Posterior vena cava (tissue), 2 donors: ENCODE measurements at places on chromosomes 13 and 19.

DNA sequence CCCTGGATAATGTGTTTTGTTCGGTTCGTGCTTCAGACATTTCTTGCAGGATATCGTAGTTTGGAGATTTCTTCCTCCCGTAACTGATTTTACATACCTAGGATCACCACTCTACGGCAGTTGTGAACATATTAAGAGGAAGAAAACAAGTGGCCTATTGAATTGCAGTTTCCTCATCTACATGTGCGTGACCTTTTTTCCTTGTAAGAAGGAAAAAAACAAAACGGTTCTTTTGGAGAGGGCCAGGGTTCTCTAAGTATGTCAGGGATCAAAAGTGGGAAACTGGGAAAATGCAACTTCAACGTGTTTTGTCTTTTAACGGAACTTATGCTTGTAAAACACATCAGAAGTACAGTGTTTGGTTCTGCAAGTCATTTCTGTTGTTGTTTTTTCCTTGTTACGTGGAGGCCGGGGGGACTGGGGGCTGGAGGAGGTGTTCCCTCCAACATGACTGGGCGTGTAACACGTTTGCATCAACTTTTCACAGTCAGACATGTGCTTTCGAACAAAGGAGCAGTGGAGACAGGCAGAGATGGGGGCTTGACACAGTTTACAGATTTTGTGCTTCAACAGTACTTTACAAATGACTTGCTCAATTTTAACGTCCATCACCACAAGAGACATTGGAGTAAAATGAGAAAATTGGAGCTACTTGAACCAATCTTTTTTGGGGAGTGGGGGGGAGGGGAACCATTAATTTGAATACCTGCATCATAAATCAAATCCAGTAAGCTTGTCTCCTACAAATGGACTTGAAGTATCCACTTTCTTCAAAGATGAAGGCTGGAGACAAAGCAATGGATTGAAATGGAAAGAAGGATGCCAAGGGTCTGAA lies 3.8 kb downstream of the ZC3H4 start:
- DNase-seq = no peak

DNA sequence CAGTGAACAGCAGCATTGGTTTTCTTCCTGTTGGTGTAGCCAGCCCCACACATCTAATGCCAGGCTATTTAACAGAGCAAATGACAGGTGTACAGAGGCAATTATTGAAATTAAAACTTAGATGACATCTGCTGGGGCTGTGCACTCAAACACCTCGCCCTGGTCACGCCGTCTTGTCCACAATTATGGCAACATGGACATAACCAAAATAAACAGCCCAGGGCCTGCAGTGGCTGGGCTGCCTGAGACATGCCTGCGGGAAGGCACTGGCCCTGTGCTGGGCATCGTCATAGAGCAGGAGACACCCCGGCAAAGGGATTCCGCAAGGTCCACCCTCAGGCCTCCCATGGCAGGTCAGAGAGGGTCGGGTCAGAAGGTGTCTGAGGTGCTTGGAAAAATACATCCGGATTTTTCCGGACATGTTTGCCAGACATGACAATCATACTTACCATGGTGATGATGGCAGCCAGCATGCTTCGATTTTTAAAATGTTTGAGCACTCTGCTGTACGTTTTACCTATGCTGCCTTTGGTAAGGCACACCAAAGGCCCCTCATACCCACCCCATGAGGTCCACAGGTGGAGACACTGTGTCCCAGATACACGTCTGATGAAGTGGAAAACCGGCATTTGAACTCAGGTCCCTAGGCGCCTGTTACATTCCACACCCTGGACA lies 47.8 kb downstream of the TSHZ3 start:
- DNase-seq = no peak

GRCh38 chr13:103540382-103540765 lies 474.2 kb upstream of the SLC10A2 start:
- no peak for DNase-seq

DNA sequence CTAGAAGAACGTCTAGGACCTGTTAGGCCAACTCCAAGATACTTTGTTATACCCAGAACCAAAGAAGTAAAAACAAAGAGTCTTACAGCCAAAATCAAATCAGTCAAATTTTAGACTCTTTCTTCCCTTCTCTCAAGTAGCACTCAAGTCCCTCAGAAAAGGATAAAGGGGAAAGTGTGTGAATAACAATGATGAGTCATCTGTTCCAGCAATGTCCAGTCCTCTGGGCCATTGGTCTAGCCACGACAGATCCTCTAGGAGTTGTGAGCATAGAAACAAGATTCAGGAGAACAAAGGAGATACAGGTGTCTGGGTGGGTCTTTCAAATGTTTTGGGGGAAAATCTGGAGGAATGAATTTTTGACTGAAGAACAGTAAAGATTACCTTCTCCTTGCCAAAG lies 36.3 kb downstream of the STOML3 start:
- no peak for DNase-seq

GRCh38 chr13:32642316-32642715 lies 56.1 kb downstream of the PDS5B start:
- DNase-seq = no peak

- DNase-seq = peak; percentile 93
Measured at GRCh38 chr19:16067205-16067938, 8.9 kb upstream of the TPM4 start.
